Activated CD4-positive, CD25-positive, alpha-beta regulatory T cell treated with anti-CD3 and anti-CD28 coated beads, Interleukin-2, amount 50 U/mL, for 72 hours (primary cell): ENCODE measurements at places on chromosomes 16 and 17.

DNA sequence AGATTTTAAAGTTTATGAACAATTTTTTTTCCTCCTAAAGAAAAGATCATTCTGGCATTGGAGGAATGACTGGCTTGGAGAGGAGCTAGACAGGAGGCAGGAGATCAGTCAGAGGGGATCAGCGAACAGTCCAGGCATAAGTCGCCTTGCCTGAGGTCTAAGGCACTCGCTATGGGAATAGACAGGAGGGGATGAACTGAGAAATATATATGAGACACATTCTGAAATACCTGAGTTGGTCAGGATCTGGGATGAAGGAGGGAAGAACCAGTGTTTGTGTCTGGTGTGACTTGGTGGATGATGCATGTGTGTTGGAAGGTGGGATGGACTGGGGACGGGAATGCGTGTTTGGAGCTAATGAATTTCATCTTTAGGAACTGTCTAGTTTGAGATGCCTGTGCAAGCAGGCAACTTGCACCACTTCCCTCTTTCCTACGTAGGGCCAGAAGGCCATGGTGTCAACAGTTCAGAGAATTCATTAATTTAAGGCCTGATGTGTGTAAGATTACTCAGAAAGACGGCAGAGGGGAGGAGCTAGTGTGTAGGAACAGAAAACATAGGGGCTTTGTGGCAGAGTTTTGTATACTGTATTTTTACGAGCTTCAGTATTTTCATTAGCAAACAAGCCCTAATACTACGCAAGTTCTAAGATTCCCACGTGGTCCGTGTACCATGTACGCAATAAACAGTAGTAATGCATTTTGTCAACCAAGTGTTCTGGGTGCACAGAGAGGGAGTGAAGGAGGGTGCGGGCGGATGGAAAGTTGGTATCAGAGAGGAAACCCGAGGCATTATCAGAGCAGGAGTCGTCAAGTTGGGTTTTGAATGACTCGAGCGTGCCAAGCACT is 825 bp downstream of the HEATR6 start:
- DNase-seq: no peak

DNA sequence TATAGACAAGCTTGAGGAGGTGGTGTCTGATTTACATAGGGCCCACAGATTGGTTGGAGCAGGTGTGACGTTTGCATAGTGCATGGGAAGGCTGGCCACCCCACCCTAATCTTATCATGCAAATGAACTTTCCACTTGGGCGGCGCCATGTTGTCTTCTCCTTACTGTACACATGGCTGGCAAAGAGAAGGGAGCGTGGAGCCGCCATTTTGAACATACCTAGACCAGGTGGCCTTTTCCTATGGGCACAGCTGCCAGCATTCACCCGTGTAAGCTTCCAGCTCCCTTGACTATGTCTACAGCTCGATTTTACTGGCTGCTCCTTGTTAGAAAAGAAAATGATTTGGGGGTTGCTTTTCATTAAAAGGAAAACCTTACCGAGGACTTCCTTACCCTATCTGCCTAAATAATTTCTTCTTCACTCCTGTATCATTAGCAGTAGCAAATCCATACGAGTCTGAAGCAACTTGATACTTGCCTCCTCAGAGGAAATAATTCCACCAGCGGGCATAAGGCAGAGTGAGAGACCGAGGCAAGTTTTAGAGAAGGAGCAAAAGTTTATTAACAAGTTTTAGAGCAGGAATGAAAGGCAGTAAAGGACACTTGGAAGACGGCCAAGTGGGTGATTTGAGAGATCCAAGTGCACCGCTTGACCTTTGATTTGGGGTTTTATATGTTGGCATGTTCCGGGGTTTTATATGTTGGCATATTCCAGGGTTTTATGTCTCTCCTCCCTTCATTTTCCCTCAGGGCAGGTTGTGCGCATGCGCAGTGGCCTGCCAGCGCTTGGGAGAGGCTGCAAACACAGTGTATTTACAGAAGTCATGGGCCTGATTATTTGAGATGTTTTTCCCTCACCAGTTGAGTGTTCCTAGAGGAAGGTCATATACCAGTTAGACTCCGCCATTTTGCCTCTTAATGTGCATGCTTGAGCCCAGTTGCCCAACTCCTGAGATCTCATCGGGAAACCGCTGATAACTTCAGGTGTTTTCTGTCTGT is 65.7 kb downstream of the MARF1 start:
- DNase-seq: no peak

DNA sequence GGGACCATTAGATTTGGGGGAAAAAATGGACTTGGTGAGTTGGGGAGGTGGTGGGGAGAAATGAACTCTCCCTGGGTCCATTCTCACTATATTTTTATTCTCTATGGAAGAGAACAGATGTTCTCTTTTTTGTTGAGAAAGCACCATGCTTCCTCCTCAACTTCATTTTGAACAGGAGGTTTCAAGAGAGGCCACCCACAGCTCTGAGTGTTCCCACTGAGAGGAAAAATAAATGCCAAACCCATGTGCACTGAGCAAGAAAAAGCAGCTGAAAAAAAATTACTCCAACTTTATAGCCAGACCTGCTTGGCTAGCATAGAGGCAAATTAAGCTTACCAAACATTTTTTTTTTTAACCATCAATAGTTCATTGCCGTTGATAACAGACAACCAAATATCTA is 883.6 kb downstream of the KCNJ2 start:
- no peak for DNase-seq

- no peak for DNase-seq
These were observed 7.0 kb downstream of the IRX6 start for GRCh38 chr16:55330781-55331647.

DNA sequence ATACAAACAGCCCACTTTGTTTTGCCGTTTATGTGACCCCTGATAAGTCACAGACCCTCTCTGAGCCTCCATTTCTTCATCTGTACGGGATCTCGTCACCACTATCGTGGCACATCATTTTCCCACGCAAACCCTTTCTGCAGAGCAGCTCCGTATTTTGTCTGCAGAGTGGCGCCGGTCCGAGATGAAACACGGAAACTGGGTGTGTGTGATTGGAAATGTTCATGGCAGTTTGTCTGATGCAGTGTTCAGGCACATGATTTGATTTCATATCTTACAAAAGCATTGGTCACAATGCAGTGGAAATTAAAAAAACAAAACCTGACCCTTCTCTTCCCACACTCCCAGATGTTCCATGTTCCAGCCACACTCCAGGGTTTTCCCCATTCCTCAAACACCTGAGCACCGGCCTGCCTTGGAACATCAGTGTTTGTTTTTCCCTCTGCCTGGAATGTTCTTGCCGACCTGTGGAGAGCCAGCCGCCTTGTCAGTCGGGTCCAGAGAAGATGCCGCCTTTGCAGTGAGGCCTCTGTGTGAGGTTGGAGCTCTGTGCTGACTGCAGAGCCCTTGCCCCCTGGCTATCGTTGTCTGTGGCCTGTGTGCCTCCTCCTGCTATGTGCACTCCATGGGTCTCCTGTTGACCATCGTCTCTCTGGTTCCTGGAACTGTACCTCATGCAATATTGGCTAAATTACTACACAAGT is 39.2 kb downstream of the NT5M start:
- no peak for DNase-seq

DNA sequence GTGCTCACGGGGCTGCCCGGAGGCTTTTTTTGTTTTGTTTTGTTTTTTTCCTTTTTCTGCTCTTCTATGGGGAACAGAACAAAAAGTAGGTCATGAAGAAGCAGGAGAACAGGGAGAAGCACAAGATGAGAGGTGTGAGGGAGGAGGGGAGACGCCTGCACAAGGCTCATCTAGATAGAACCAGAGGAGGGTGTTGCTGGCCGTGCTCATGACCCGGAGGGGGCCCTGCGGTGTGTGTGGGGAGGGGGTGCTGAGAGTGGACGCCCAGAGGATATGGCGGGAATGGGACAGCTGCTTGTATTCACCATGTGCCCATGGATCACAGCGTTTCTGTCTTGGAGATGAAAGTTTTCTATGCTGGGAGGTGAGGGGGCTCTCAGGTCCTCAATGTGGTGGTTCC is 183.7 kb downstream of the FOXL1 start:
- DNase-seq: no peak

- no peak for DNase-seq
These were observed 4.8 kb downstream of the IGFALS start for GRCh38 chr16:1788708-1789100.

- no peak for DNase-seq
These were observed 5.3 kb downstream of the RBBP6 start for GRCh38 chr16:24544640-24545039.

- DNase-seq: peak; percentile 83
These were observed at the start of gene SBK1 for GRCh38 chr16:28291651-28292626. TSS of gene SBK1 (plus strand) at chr16:28292525. CDS start at chr16:28317392, 24,867 bp downstream.

DNA sequence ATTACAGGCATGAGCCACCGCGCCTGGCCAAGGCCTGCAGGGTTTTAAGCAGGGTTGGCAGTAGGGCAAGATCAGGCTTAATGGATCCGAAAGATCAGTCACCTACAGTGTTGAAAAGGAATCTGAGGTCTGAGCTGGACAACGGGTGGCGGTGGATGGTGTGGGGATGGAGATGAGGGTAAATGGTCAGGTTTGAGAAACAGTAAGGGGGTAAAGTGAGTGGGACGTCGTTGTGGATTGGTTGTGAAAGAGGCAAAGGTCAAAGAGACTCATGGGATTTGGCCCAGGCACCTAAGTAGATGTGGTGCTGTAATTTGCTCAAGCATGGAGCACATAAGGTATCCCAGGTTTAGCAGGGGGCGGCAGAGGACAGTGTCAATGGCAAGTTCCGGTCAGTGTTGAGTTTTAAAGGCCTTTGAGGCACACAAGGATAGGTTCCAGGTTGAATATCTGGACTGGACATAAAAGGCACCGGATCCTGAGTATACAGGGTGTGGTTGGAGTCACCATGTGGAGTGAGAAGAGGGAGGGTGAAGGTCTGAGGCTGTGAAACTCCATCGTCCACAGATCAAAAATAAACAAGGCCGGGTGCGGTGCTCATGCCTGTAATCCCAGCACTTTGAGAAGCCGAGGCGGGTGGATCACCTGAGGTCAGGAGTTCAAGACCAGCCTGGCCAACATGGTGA is 1.1 kb upstream of the SLC16A5 start:
- DNase-seq: no peak

GRCh38 chr17:416293-417206 is 63.9 kb upstream of the RPH3AL start:
- DNase-seq: peak; percentile 55

DNA sequence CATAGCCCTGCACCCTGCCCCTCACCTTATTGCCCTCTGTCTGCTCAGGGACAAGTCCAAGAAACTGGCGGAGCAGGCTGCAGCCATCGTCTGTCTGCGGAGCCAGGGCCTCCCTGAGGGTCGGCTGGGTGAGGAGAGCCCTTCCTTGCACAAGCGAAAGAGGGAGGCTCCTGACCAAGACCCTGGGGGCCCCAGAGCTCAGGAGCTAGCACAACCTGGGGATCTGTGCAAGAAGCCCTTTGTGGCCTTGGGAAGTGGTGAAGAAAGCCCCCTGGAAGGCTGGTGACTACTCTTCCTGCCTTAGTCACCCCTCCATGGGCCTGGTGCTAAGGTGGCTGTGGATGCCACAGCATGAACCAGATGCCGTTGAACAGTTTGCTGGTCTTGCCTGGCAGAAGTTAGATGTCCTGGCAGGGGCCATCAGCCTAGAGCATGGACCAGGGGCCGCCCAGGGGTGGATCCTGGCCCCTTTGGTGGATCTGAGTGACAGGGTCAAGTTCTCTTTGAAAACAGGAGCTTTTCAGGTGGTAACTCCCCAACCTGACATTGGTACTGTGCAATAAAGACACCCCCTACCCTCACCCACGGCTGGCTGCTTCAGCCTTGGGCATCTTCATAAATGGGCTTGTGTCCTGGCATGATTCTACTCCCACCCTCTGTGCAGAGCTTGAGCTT is 6.3 kb upstream of the NFATC3 start:
- DNase-seq: no peak

DNA sequence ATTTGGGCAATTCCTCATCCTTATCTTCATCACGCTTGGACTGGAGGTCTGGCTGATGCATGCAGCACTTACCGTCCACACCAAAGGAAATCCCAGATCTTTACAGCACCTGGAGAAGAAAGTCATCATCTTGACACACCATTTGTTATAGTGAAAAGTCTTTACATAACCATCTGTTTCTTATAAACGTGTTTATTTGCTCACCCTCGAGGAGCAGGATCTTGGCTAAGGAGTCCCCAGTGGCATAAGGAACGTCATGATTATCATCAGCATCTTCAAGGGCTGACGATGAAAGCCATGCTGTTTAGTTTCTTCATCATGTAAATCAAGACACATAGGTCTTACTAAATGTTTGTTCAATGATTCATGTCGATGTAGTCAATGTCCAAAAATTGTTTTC is 248.8 kb upstream of the ELAC2 start:
- DNase-seq: no peak

DNA sequence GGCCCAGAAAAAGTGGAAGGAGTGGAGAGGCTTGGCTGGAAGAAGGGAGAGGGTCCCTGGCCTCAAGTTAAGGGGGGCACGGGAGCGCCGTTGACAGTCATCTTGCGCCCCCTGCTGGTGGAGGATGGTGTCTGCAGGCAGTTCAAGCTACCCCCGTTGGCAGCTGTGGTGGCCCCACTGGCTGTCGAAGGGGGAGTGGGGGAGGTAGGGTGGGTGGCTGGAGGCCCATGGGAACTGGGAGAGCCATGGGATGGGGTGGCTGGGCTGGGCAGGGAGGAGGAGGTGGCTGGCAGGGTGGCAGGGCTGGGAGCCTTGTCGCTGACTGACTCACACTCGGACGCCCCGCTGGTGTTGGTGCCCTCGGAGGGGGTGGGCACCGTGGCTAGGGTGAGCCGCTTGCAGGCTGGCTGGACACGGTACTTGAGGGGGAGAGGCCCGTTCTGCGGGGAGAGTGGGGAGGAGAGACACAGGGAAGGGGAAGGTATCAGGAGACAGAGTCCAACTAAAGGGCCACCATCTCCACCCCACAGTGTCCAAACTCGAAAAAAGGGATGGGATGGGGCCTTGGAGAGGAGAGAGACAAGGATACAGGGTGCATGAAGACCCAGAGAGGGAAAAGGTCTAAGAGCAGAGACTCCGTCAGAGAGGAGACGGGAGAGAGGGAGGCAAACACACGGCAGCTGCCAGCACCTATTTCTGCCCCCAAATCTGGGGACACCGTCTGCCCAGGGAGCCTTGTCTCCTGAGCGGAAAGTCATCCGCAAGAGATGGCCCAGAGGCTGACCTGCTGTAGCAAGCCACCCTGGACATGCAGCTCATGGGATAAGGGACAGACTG is 5.2 kb downstream of the CISD3 start:
- DNase-seq: peak; percentile 77

GRCh38 chr17:40355123-40355803 is 9.3 kb downstream of the GJD3 start:
- DNase-seq: peak; percentile 83
